Right ventricle myocardium superior (tissue), 1 donor: ENCODE measurements at places on chromosomes 16 and 17.
A peak's percentile ranks its signal among the peaks of the same experiment; 100 is the strongest.

DNA sequence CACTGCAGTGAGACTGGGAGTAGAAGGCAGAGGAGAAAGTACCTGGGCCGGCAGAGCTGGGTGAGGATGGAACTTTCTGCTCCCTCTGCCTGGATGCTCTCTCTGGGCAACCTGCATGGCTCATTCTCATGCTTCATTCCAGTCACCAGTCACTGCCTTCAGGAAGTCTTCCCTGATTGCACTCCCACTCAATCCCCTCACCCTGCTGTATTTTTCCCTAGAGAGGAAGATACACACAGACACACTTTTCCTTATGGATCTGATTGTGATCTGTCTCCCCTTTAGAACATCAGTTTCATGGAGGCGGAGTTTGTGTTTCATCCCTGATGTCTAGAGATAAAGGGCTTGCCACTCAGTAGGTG, 44.9 kb downstream of the MEAK7 start:
- no peak for DNase-seq

- DNase-seq = no peak
These were observed 15.0 kb upstream of the SLC12A3 start for GRCh38 chr16:56849690-56850680.

- DNase-seq = no peak
These were observed 13.6 kb downstream of the CHD9 start for GRCh38 chr16:53068423-53068833.

GRCh38 chr17:66399441-66399840, 97.0 kb downstream of the PRKCA start:
- DNase-seq = no peak

DNA sequence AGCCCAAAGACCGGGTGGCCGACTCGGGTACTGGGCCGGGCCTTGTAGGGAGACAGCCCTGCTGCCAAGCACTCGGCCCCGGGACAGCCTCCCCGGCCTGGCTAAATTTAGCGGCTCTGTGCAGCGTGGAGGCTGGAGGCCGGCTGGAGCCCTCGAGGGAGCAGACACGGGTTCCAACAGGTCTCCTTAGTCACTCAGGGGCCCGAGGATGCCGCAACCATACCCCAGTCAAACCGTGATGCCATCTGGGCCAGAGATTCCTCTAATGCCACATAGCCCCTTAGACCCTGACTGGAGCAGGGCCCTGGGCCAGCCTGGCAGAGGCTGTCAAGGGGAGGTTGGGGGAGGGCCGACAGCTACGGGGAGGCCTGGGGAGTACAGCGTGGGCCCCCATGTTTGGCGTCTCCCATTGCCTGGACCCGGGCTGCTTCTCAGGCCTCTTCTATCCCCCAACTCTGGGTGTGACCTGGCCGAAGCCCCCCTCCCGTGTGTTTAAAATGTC, 2.9 kb upstream of the P2RX1 start:
- DNase-seq = no peak

DNA sequence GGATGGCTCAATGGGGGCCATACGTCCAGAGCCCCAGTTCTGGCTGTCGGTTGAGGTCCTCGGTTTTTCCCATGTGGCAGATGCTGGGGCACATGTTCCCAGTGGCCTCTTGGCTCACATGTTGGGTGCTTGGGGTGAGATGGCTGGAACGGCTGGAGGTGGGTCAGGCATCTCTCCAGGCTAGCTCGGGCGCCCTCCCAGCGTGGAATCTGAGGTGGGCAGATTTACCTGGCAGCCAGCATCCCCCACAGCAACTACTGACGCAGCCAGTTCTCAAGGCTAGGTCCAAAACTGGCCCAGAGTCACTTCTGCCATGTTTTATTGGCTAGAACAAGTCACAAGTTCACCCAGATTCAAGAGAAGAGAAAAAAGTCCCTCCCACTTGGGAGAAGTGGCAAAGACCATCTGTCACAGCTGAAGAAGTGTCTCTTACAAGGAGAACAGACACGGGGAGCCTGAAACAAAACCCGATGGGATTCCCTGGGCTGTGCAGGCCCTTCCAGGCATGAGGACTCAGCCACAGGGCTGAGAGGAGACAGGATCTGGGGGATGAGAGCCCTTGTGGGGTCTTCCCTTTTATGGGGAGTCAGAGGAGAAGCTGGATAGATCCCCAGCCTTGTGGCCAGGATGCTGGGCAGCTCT, 15.2 kb downstream of the ACE start:
- no peak for DNase-seq

DNA sequence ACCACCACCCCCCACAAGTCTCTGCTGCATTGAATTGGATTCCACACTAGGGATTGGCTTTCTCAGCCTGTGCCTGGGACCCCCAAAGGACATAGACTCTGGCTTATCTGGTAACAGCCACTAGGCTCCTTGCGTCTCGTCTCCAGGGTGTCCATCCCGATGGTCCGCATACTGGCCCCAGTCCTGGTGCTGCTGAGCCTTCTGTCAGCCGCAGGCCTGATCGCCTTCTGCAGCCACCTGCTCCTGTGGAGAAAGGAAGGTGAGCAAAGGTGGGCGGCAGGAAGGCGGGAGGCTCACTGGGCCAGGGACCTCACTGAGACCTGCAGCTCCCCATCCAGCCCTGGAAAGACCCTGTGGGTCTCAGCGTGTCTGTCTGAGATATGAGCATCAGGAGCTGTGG, 8.1 kb downstream of the CD300LG start:
- DNase-seq = no peak

- DNase-seq = no peak
These were observed 47.7 kb upstream of the MEAK7 start for GRCh38 chr16:84552135-84552534.

GRCh38 chr17:40952661-40953060, 14.1 kb downstream of the KRT39 start:
- no peak for DNase-seq

DNA sequence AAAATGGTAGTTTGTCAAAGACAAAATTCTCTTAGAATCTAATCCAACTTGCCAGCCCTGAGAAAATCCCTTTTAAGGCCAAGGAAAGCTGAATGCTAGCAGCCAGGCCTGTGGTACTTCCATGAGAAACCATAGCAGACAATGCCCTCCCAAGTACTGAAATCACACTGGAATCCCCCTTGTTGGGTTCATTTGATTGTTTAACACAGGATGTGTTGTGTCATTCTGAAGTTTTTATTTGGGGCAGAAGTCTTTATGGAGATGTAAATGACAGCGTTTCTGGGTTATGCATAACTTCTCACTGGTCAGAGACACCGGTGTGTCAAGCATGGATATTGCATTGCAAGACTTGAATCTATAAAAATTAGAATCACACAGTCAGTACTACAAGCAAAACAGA, 6.0 kb upstream of the ARL2BP start:
- no peak for DNase-seq

GRCh38 chr16:21611556-21612384, 12.4 kb downstream of the METTL9 start:
- DNase-seq = no peak

DNA sequence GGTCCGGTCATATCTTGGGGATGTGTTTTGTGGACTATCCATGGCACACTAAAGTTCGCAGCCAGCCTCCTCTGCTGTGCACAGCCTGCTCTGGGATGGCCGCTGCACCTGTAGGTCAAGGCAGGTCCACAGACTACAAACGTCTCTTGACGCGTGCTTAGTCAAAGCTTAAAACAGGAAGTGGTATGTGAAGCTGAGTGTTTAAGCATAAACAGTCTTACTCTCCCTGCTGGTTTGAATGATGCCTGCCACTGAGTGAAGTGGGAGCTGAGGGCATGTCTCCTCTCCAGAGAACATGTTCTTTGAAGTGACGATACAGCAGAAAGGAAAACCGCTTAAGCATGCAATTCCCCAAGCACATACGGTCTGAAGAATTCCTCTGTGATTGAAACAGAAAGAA, 365.6 kb downstream of the SLC39A11 start:
- DNase-seq = no peak

- no peak for DNase-seq
These were observed 11.2 kb upstream of the SMTNL2 start for GRCh38 chr17:4573115-4573514.

GRCh38 chr16:19118938-19119431, 5.2 kb downstream of the ITPRIPL2 start:
- no peak for DNase-seq

DNA sequence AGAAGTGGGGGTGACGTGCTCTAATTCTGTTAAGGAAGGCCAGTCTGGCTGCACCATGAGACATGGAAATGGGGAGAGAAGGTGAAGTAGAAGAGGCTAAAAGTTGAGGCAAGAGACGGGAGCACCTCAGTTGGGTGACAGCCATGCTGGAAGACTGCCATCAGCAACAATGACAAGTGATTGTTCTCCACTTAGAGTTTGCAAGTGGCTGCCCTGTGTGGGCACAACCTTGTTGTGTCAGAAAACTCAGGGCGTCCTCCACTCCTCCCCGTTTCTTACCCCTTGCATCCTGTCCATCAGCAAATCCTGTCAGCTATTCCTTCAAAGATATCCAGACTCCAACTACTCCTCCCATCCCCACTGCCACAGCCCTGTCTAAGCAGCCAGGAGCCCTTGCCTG, 17.6 kb downstream of the CES1 start:
- no peak for DNase-seq

- DNase-seq = no peak
These were observed 1.2 kb downstream of the SNTB2 start for GRCh38 chr16:69188236-69188549.

- DNase-seq = no peak
These were observed 1.6 kb downstream of the CPPED1 start for GRCh38 chr16:12802048-12802447.

DNA sequence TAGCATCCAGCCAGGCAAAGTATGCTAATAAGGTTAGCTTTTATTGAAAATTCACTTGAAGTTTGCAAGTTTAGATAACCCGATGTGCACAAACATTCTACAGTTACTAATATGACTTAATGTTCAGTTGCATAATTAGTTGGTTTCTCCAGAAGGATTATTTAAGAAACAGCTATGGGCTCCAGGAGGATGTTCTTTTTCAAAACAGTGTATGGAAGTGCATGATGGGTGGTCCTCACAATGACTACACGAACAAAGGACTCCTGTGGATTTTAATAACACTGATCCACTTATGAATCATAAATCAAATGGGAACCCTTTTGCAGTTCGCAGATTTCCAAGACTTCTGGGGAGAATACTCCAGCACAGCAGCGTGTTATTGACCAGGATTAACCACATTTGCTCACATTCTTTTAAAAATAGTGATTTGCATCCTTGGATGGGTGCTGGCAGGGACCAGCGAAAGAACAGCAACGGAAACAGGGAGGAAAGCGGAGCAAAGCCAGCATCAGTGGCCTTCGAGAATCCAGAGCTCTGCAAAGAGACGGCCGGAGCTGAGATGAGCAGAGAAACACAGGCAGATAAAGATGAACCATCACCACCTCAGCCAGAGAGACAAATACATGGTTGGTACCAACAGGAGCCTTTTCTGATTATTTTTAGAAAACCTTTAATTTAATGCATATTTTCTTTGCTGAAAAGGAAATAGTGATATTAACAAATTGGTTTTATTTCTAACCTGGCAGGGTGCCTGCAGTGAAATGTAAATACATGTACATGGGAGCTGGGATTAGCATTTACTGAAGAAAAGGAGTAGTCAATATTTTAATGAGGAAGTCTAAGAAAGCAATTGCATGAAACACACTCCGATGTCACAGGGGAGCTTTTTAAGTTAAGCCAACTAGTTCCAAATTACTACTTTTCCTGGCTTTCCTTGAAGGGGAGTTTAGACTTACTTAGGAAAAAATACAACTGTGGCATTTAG, 623.2 kb upstream of the ZFHX3 start:
- DNase-seq = no peak

DNA sequence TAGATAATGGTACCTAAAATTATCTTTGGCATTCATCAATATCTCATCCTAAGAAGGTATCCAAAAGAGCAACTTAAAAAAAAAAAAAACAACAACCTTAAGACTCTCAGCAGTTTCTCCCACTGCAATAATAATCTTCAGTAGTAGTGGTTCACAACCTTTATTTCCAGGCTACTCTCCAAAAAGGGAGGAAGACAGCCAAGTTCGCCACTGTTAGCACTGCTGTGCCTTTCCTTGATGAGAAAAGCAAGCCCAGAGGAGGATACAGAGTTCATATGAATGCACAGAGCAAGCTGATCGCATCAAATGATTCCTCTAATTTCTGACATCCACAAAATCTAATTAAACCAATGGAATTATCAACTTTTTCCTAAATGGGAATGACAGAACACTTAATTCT, 199.4 kb downstream of the AATF start:
- DNase-seq = no peak

- peak; percentile 83 for DNase-seq
These were observed 1.4 kb downstream of the PLD2 start for GRCh38 chr17:4808378-4808767.

GRCh38 chr16:47612711-47613110, 151.6 kb downstream of the PHKB start:
- no peak for DNase-seq

DNA sequence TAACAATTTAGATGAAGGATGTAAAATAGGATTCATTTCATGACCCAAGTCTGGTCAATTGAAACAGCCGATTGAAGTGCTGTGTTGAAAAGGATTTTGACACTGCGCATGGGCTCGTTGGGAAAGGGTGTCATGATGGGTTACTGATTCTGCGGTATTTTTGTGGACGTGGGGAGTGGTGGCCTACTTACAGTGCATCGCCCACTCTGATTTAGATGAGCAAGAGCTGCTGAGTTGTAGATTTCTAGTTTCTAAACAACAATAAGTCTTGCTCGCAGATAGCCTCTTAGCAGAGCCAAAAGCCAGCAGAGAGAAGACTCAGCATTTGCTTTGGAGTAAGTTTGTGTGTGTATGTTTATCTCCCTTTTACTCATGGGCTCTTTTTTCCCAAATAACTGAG, 731.0 kb downstream of the MAF start:
- DNase-seq = no peak

- no peak for DNase-seq
These were observed 23.9 kb upstream of the FASN start for GRCh38 chr17:82121660-82122629.

DNA sequence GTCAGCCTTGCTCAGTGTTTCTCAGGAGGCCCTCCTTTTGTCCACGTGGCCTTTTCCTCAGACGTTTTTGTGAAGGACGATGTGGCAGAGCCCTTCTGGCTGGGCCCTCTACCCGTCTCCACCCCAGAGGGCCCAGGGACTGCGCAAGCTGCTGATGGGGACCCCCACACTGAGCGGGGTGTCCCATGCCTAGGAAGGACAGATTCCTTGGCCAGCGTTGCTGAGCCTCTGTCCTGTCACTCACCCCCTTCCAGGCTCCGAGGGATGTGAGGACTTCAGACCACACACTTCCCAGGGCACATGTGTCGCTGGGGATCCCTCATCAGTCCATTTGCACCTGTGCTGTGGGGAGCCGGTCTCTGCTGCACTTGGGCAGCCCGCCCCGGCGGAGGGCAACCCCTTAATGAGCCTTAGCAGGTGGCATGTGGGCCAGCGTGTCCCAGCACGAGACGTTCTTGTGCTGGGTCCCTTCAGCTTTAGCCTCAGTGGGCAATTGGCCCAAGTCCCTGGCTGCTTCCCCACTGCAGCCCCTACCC, 48.3 kb downstream of the NT5M start:
- peak; percentile 32 for DNase-seq

GRCh38 chr17:1045456-1045855, 48.5 kb downstream of the TIMM22 start:
- DNase-seq = no peak

- no peak for DNase-seq
These were observed 99.9 kb upstream of the CORO6 start for GRCh38 chr17:29722411-29723198.
